ENCODE measurements at places on chromosomes 3 and 15. TPM values are rescaled to one million over a fixed set of nuclear protein-coding genes. Genes with fewer than 3 reads are reported as not detected.

DNA sequence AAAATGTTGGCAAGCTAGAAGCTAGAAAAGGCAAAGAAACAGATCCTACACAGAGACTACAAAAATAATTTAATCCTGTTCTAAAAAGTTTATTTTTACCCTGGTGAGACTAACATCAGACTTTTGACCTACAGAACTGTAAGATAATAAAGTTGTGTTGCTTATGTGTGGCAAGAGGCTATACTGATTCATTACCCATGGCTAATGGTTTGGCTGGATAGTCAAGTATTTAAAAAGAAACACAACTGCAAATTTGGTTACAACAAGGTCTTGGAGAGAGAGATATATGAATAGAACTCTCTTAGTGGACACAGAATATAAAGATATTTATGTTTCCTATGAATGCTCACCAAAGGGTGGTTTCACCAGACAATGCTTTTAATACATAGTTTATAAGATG, 364.2 kb upstream of the PLSCR5 start:
- peak; percentile 13 for DNase-seq

- peak; percentile 67 for DNase-seq
Observed at GRCh38 chr3:45134758-45135521, 11.2 kb downstream of the CDCP1 start.

- DNase-seq = no peak
Observed at GRCh38 chr3:155790272-155790925, 15.7 kb downstream of the C3orf33 start.

IQCF5 gene
- total RNA-seq = not detected

GRCh38 chr3:40242216-40242615, 67.3 kb upstream of the EIF1B start:
- DNase-seq = no peak

DNA sequence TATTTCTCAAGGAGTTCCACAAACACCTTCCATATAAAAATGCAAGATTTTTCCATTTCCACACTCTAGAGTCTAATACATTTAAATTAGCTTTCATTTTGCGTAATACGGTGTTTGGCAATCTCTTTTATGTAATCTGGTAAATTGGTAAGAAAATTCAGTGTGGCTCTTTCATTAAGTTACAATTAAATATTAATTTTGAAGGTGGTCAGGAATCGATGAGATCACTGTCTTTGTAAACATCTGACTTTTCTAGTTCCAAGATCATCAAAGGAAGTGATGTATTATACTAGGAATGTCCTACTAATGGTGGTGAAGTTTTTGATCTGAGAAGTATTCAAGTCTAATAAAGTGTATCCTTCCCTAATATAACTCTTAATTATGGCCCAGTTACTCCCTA, 1.1 kb upstream of the UTS2B start:
- DNase-seq = peak; percentile 66

DNA sequence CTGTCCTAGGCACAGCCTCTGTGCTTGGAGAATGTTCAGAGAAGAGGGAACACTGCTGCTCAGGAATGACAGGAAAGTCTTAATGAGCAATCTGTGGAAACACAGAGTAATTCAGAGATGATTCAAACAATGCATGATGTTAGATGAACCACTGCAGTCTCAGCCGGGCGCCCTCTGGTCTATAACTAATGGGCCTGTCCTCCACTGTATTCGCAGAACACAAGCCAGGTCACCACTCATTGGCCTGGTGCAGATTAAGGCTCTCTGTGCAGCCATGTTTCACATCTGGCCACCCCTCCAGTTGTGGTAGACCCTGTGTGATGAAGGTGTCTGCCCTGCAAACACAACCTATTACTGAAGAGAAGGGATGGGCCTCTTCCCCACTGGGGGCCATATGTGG, 281.7 kb upstream of the ROPN1 start:
- DNase-seq = peak; percentile 17

GRCh38 chr3:113005611-113006010, 14.8 kb downstream of the GTPBP8 start:
- no peak for DNase-seq

ACAP2 gene
- total RNA-seq = 35.1 TPM

PODXL2 gene
- total RNA-seq = 1.7 TPM

- DNase-seq = no peak
Observed at GRCh38 chr15:51425517-51426040, 84.1 kb downstream of the GLDN start.

DNA sequence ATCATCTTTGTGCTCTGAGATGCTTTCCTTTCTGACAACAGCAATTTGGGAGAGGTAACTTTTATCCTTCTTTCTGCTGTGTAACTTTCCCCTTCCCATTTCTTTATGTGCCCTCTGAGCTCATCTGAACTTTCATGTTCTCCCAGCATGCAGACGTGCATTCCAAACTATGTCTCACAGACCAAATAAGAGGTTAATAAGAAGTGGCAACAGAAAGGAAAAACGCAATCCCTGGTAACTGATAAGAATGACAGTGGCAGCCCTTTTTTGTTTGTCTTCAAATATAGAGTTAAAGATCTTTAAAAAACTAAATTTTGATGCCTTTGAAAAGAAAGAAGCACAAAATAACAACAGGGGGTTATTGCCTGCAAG, 533.4 kb downstream of the FOXP1 start:
- peak; percentile 83 for DNase-seq

GRCh38 chr3:69613286-69613685, 126.0 kb upstream of the MITF start:
- DNase-seq = no peak

DNA sequence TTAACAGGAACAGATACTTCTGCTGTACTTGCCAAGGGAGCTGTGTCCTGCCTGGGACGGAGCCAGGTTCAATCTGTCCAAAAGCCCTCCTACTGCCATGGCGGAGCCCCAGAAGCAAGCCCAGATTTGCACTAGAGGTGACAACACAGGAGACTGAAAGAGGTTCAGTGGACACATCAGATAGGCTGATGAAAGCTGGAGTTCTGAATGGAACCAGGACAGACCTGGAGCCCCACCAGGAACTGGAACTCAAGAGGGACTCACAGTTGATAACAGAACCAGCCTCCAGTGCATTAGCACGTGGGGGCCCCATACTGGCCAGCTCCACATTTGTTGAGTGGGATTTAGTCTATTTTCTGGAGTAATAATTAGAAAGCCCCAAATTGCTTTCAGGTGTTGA, 315.5 kb downstream of the ARRDC4 start:
- DNase-seq = no peak

DAZL gene
- not detected for total RNA-seq

Data from IMR-90 (cell line).